H4 (cell line): ENCODE measurements at places on chromosomes 7 and 10. TPM values are rescaled to one million over a fixed set of nuclear protein-coding genes. Genes with fewer than 3 reads are reported as not detected.

DNA sequence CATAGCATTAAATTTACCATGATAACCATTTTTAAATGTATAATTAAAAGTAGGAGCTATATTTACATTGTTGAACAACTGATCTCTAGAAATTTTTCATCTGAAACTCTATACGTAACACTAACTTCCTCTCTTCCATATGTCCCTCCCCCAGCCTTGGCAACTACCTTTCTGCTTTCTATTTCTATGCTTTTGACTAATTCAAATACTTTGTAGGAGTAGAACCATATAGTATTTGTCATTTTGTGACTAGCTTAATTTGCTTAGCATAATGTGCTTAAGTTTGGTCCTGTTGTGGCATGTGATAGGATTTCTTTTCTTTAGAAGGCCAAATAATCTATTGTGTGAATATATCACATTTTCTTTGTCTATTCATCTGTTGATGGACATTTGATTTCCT lies 225.3 kb upstream of the POT1 start:
- DNase-seq = no peak

DNA sequence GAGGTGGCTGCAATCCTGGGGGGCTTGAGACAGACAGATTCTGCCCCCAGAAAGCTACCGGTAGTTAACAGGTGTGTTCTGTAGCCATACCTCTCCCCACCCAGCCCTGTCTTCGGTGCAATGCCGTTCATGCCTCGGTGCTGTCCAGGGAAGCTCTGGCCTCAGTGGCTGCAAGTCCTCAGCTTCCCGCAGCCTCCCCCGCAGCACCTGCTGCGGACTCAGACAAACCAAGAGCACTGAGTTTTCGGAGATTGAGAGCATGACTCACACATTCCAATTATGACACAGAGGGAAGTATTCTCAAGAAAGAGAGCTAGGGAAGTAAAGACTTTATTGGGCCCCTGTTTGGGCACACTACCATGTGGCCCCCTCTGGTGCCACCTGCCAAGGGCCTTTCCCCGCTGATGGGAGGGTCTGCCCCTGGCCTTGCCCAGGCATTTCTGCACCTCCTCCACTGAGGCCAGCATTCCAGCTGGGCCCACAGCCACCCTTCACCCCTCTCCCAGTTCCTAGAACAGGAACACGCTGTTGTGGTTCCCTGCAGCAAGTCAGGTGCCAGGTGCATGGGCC lies 30.2 kb upstream of the EZH2 start:
- DNase-seq = no peak

GRCh38 chr10:126592901-126593300 lies 77.6 kb downstream of the C10orf90 start:
- no peak for DNase-seq

- peak; percentile 93 for DNase-seq
Measured at GRCh38 chr7:36659172-36659516, 65.2 kb downstream of the AOAH start.

DNA sequence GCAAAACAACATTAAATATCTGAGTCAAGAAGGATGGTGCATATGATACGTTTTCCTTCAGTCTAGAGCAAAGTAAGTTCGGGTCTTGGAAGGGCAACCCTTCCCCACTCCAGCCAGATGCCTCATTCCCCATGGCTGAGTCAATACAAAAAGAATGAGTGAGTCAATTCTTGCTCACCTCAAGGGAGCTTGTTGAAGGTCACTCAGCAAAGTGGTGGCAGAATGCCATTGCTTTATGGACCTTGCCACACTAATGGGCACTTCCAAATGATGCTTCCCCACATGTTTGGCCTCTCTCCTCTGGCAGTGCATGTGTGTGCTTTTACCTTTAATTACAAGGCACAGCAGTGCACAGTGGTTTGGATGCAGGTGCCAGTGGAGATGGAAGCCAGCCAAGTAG lies 296.5 kb downstream of the SORCS3 start:
- DNase-seq = peak; percentile 40

- no peak for DNase-seq
Measured at GRCh38 chr10:6918305-6918704, 338.2 kb upstream of the PRKCQ start.

DNA sequence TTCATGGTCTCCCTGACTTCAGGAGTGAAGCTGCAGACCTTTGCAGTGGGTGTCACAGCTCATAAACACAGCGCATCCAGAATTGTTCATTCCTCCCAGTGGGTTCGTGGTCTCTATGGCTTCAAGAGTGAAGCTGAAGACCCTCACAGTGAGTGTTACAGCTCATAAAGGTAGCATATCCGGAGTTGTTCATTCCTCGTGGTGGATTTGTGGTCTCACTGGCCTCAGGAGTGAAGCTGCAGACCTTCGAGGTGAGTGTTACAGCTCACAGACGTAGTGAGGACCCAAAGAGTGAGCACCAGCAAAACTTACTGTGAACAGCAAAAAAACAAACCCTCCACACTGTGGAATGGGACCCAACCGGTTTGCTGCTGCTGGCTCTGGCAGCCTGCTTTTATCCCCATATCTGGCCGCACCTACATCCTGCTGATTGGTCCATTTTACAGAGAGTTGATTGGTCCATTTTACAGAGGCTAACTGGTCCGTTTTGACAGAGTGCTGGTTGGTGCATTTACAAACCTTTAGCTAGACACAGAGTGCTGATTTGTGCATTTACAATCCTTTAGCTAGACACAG lies 308.8 kb downstream of the PTPRN2 start:
- DNase-seq = no peak

DNA sequence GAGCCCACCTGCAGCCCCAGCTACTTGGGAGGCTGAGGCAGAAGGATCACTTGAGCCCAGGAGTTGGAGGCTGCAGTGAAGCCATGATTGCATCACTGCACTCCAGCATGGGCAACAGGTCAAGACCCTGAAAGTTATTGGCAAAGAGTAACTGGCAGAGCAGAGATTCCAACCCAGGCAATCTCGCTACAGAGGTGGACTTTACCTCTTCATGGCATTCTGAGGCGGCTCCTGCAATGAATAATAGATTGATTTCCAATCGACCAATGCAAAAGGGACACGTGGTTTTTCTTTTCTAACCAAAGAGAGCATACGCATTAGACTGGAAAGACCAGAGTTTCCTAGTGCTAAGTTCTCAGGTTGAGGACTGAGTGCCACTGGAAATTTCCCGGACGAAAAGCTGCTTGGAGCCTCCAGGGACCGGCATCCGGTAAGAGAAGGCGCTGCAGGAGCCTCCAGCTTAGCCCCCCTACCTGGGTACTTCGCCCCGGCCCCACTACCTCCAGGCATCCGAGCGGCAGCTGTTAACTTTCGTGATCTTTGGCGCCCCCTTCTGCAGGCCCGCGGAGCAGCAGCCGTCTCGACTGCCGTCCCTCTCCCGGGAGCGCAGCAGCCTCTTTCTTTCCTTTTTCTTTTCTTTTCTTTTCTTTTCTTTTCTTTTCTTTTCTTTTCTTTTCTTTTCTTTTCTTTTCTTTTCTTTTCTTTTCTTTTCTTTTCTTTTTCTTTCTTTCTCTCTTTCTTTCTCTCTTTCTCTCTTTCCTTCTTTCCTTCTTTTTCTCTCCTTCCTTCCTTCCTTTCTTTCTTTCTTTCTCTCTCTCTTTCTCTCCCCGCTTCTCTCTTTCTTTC lies 4.1 kb downstream of the MBLAC1 start:
- DNase-seq = no peak

DNA sequence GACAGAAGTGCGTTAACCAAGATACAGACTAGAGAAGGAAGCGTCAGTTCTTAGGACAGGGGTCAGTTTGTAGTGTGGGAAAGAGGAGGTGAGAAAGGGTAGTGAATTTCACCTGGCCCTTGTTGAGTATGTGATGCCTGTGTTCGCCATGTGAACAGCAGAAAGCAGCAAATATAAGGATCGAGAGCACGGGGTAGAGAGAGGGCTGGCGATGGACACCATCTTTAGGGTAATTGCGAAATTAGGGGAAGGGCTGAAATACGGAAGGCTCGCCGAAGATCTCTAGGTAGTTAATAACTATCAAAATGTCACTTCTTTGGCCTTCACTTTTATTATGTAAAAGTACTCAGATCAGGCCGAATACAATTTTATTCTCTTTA lies 6.2 kb upstream of the MEST start:
- DNase-seq = no peak

- DNase-seq = no peak
Measured at GRCh38 chr10:14740684-14741247, 33.9 kb downstream of the FAM107B start.

- DNase-seq = no peak
Measured at GRCh38 chr7:93171606-93172226, 23.5 kb upstream of the SAMD9L start.

- peak; percentile 37 for DNase-seq
Measured at GRCh38 chr10:98170249-98171117, 36.0 kb downstream of the R3HCC1L start.

DNA sequence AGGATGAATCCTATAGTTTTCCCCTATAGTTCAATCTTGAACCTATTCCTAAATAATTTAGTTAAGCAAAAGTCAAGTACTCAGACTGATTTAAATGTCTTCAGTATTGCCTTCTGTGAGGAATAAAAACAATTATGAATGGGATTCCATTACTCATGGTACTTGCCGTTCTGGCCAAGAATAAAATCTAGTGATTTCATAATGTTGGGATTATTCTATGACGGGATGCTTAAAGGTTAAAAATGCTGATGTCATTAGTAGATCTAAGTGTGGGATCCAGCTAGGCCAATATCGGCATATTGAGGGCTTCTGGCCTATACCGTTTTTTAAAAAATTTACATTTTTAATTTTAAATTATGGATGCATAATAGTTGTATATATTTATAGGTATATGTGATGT lies 5.3 kb downstream of the BPGM start:
- DNase-seq = no peak

DNA sequence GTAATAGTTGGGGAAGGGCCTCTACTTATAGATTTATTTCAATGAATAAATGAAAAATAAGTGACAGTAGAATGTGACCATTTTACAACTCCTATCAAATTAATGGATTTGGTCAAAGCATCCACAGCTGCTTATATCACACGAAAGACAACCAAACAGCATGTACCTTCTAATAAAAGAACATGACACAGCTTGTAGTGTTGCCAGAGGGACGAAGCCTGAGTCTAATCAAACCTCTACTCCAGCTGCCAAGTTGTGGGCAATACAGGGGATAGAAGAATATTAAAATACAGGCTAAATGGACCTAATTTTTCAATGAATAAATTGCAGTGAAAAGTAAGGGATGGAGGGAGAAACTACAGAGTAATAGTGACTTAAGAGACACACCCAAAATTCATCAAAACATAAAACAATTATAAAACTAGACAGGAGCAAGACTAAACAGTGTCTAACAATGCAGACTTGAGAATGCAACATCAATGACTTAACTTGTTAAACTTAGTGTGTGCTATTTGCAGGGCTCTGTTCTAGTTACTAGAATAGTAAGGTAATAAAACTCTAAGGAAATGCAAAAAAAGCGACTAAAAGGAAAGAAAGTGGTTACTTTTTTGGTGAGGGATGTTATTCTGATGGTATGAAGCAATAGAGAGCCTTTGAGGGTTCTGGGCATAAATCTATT lies 853.8 kb downstream of the GRM8 start:
- no peak for DNase-seq

DNA sequence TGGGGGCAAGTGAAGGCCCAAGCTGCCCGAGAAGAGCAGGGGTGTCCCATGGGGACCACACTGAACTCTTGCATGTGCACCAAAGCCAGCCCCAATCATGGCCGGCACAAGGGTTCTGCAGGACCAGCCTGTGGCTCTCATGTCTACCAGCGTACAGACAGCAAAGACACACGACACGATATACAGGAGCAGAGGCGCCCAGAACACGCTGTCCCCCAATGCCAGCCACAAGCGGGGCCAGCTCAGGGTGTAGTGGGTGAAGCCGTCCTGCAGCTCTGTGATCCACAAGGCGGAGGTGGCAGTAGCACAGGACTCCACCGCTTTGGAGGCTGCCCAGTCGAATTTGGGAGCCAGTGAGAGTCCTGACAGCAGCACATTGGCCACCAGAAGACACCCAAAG lies 108.9 kb upstream of the PDSS1 start:
- DNase-seq = no peak

ITPRID1 gene
- 0.39 TPM in 1 of 2 replicates, not detected in the other for total RNA-seq

SLC29A4 gene
- total RNA-seq = 27.4 and 44.7 TPM in 2 replicates

SFTPA1 gene
- total RNA-seq = not detected in 2 replicates

TAF5 gene
- 6.4 and 6.9 TPM in 2 replicates for total RNA-seq
